ENCODE measurements at places on chromosomes 12 and 14. TPM values are rescaled to one million over a fixed set of nuclear protein-coding genes. Genes with fewer than 3 reads are reported as not detected.

Gene ATL1
- 9.3 TPM for total RNA-seq

DNA sequence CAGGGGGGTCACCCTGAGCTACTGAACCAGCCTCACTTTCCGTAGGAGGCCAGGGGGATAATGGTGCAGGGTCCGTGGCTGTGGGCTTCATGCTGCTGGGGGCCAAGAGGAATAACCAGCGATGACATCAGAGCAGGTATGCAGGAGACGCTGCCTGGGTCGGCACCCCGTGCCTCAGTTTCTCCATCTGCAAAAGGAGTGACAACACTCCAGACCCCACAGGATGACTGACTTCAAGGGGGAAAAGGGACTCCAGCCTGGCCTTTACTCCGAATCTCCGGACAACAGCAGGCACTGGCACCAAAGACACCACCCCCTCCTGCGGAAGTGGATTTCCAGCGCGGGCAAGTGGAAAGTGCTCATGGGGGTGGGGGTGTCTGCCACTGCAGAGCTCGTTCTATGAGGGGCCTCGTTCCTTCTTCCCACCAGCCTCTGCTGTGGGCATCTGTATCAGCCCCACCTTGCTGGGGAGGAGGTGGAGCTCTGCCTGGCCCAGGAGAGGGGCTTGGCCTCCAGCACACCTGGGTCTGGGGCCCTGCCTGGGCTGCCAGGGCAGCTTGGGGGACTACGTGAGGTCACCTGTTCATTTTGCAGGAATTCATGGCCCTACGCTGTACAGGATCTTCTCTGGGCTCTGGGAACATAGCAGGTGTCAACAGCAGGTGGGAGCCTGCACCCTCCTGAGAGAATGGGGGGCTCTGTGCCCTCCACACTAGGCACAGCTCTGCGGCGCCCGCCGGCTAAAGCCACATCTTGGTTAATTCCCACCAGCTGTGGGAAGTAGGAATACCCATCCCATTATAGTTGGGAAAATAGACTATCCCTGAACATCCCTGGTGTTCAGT lies 216.6 kb upstream of the C14orf180 start:
- DNase-seq, result no peak

DNA sequence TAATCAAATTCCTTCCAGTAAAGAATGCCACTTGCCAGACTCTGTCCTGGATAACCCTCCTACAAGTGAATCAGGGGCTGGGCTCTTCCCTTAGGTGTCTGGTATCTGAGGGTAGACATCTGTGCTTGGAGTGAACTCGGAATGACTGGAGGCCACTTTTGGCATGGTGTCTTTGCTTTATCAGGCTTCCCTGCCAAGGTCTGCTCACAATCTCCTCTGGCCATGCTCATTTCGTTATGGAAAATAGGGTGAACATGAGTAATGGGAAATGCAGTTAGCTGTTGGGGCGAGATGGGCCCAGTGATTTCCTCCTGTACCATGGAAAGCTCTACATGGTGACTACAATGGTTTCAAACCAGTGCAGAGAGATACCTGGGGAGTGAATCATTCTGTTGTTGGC lies 212.9 kb downstream of the NRXN3 start:
- DNase-seq, result no peak

GRCh38 chr14:102827716-102828115 lies 50.5 kb downstream of the TRAF3 start:
- DNase-seq, result no peak

DNA sequence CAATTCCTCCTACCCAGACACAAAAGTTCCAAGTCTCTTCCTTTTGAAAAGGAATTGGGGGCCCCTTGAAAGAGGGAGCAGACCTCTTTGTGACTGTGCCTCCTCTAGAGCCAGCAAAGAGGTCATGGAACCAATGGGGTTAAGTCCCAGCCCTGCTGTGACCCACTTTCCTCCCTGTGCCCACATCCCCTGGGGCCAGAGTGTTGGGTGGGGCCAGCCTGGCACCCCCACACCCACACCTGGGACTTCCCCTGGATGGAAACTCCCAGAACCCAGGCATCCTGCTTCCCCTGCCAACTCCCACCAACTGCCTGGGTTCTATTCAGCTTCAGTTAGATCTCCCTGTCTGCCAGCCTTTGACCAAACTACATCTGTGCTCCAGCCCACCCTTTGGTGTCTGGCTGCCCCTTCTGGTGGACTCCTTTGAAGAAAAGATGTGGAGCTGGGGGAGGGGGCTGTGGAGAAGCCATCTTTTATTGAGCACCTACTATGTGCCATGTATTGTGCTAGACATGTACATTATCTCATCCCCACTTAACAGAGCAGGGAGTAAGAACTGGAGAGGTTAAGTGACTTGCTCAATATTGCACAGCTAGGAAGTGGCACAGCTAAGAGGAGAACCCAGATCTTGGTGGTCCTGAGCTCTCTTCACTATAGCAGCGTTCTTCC lies 4.6 kb upstream of the RARG start:
- DNase-seq, result no peak
